ENCODE measurements at places on chromosomes 7 and 10.
A peak's percentile ranks its signal among the peaks of the same experiment; 100 is the strongest.

DNA sequence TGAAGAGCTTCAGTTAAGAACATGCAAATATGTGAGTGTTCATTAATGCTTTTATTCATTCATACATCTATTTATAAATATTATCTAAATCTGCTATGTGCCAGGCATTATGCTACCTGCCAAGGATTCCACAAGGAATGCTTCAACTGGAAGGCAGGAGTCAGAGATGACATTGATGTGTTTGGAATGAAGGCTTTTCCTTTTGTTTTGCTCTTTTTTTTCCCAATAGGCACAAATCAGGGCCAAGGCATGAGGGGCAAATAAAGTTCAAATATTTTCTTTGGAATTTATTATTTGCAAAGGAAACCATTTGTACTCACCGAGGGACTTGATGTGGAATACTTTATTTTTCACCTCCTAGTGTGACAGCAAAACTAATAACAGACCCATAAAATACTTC, 530.3 kb downstream of the ARL4A start:
- DNase-seq: no peak

GRCh38 chr10:59096631-59097030, 79.8 kb upstream of the PHYHIPL start:
- DNase-seq: no peak

DNA sequence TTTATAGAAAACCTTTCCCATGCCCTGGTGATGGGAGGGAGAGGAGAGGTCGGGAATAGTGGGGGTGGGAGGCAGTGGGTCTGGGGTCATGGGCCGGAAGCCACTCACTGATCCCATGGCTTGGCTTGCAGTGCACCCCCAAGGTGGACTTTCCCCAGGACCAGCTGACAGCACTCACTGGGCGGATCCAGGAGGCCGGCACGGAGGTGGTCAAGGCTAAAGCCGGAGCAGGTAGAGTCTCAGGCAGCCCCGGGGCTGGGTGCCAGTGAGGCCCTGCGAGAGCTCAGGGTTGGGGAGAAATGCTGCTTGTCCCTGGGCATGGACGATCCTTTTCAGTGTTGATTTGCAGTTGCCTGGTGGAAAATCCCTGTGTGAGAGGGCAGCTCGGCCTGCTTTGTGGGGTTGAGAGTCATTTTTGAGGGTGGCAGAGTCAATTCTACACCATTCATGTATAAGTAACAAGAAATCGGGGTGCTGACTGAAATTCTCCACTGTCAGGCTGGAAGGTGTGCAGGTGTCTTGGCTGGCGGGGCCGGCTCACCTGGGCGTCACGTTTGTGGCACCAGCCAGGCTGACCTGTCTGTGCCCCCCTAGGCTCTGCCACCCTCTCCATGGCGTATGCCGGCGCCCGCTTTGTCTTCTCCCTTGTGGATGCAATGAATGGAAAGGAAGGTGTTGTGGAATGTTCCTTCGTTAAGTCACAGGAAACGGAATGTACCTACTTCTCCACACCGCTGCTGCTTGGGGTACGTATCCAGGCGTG, 16.5 kb downstream of the MDH2 start:
- no peak for DNase-seq

- DNase-seq: no peak
Observed at GRCh38 chr7:3197567-3198213, 103.4 kb upstream of the SDK1 start.

- no peak for DNase-seq
Observed at GRCh38 chr7:2930310-2931033, 86.4 kb upstream of the GNA12 start.

DNA sequence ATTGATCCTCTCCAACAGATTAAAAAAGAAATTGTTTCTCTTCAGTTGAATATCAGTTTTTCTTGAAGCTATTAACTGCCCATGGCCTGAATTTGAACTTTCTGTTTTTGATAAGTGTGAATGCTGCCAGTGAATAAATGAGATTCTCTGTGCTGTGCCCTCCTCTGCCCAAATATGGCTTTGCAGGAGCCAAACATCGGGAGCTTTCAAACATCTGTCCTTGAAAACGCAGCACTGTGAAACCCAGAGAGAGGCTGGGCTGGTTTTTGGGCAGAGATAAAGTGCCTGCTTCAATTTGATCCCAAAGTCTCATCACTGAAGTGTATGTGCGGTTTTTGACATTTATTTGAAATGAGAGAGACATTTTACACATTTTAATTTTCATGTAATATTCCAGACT, 268.3 kb upstream of the SHH start:
- DNase-seq: no peak

- peak; percentile 77 for DNase-seq
Observed at GRCh38 chr10:13271552-13272163, 28.2 kb downstream of the PHYH start.

DNA sequence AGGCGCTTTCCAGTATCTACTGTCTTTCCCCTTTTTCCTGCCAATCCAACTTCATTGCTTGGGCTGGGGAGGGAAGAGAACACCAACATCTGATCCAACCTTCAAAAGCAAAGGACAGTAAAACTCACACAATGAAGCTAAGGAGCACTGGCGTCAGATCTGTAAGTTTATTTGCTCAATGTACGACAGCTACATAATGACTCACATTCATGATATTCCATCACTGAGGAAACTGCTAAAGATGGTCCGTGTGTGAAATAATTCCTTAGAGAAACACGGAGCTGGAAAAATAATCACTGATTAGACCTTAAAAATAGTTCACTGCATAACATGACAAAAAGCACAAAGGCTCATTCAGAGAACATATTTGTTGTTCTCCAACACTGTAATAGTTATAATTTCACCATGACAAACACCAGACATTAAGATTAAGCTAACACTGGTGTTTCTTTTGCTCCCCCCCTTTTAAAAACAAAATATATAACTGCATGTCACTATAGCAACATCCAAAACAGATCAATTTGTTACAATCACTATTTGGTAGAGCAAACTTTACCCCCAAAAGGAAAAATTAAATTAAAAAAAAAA, 24.3 kb downstream of the HSPB1 start:
- DNase-seq: no peak

- DNase-seq: no peak
Observed at GRCh38 chr10:77555591-77556212, 81.9 kb downstream of the KCNMA1 start.

GRCh38 chr10:117680601-117681000, 138.1 kb downstream of the EMX2 start:
- no peak for DNase-seq

DNA sequence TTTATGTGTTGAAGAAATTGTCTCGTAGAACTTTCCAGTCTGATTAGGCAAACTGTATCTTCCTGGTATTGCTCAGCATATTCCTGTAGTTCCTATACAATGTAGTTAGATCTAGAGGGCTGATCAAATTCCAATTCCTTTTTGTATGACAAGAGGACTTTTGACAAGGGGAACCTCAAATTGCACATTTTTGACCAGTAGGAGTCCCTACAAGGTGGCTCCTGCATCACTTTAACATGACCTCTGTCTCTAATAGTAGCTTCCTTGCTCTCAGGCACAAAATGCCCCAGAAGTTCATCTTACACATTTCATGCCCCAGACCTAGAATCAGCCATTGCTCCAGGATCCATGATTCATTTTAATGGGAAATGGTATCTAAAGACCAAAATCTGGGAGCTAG, 18.7 kb downstream of the HERPUD2 start:
- DNase-seq: no peak

GRCh38 chr7:157854066-157854891, 517.5 kb downstream of the DNAJB6 start:
- no peak for DNase-seq

DNA sequence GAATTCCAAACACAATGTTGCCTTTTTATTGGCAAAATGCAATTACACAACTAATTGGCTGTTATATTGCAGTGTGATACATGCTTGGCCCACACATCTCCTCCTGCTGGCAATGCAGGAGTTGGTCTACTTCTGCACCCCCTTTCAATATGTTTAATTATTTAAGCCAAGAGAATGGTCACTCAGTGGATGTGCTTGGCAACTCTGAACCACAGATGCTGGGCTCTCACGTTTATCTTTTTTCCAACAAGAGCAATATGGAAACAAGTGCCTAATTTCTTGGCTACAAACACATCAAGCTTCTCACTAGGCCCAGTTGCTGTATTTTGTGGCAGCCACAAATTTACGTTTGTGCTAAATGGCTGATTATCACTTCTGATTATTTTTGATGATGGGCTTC, 1149.2 kb upstream of the CELF2 start:
- DNase-seq: no peak

- peak; percentile 81 for DNase-seq
Observed at GRCh38 chr7:36155811-36156361, 2.8 kb downstream of the EEPD1 start.

GRCh38 chr10:24894309-24894708, 58.1 kb downstream of the PRTFDC1 start:
- no peak for DNase-seq

DNA sequence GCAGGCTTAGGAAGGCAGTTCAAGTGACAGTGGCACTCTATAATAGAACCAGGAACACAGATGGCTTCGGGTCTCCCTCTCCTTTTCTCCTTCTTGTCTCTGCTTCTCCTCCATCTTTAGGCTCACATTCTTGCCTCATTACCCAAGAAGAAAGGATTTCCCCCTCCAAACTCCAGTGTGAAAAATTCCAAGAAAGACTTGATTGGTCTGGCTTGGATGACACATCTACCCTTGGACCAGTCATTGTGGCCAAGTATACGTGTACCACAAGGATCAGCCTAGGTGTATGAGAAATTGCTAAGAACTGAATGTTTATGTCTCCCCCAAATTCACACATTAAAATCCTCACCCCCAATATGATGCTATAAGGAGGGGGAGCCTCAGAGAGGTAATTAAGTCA, 53.9 kb downstream of the PRTFDC1 start:
- DNase-seq: no peak

DNA sequence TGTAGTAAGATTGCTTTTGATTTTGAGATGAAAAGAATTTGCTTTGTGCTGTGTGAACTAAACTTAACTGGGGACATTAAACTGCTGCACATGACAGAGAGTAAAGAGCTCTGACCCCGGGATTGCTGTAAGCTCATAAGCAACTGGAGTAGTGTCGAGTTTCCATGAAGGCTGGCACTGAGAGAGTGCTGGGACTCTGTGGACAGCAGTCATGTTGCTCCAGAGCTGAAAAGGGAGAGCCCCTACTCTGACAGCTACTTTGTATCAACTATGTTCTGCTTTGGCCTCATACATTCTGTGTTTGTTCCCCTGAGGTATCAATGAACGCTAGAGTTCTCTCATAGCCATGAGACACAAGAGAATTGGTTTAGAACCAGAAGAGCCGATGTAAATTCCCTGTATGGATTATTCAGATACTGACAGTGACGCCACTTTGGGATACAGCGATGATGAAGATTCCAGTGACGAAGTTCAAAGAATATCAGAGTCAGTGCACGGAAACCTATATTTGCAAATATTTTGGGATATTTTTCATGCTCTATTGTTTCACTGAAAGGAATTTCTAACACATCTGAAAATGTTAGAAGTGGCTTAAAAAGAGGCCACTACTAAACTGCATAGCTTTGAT, 185.9 kb upstream of the DKK1 start:
- DNase-seq: no peak

Data from NCI-H146 (cell line).